ENCODE measurements at places on chromosomes 4 and X.

DNA sequence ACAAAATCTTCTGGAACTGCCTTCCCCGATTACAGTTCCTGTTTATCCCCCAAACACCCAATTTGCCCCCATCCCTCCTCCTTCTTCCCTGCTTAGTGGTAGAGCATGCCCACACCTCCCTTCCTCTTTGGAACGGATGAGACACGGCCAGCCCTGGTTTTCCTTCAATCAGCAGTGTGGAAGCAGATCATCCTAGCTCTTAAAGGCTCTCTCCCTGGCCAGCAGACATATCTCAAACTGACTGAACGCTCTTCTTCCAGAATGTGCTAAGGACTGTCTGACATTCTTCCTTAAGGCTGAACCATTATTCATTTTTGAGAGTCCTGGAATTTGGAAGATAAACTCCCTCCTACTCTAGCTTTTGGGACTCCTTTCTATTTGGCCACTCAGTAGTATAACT, 161.1 kb downstream of the TRIML1 start:
- no peak for DNase-seq

DNA sequence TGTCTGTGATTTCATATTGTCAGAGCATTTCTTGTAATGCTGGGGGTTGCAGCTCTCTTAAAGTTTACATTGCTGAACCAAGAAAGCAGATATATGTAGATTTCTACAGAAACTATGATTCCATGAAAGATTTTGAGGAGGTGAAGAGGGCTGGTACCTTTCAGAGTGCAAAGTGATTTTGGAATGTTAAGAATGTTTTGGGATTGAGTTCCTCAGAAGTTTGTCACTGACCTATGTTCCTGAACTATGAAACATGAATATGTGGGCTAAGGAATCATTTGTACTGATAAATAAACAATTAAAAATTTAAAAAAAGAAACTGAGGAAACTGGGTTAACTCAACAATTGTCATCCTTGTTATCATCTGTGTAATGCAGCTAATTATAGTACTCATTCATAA, 12.3 kb upstream of the CHIC2 start:
- DNase-seq = no peak

- peak; percentile 53 for DNase-seq
Observed at GRCh38 chr4:113385281-113385899, 335.9 kb downstream of the ANK2 start.

DNA sequence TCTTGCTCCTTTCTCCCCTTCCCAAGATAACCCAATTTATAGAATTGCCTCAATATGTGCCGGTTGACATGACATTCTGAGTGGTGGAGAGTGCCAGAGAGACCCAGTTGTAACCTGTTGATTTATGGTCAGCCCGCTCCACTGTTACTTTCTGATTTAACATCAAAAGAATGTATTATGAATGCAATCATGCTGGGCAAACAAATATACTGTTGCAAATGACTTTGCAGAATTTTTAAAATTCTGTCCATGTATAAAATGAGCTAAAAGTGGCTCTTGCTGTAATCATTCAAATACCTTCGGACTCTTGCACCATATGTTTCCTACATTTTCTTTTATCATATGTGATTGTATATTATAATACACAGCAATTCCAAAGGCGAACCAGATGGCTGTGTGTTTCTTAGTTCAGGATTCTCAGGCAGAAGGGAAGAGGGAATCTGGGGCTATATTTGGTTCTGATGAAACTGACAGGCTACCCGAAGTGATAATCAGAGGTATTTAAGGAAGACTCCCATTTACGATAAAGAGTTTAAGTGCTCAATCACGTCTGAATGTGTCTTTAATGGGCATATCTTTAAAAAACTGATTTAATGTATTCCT, 131.7 kb downstream of the CLCN4 start:
- no peak for DNase-seq

GRCh38 chr4:89482251-89482650, 174.7 kb upstream of the GPRIN3 start:
- DNase-seq = peak; percentile 7

- no peak for DNase-seq
Observed at GRCh38 chrX:153622661-153623309, 23.8 kb upstream of the CCNQ start.

GRCh38 chr4:106854569-106855351, 181.4 kb downstream of the DKK2 start:
- DNase-seq = no peak

DNA sequence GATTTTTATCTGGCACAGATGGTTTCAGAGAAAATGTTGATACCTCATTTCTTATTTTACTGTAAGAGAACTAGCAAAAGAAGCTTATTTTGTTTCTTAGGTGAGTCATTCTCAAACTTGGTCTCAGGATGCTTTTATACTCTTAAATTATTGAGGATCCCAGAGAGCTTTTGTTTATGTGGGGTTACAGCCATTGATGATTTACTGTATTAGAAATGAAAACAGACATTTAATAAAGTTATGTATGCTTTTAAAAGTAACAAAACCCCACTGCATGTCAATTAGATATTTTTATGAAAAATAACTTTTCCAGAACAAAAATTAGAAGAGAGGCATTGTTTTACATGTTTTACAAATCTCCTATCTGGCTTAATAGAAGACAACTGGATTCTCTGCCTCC, 12.1 kb downstream of the USP9X start:
- DNase-seq = no peak

GRCh38 chr4:133145758-133146573, 3.1 kb upstream of the PCDH10 start:
- no peak for DNase-seq

GRCh38 chrX:131322651-131323050, 33.5 kb upstream of the IGSF1 start:
- no peak for DNase-seq

GRCh38 chr4:57971261-57971660, 861.1 kb upstream of the IGFBP7 start:
- DNase-seq = no peak

- DNase-seq = peak; percentile 10
Observed at GRCh38 chr4:148443512-148444295, 1.5 kb upstream of the NR3C2 start.

GRCh38 chr4:141789716-141790115, 153.3 kb downstream of the IL15 start:
- no peak for DNase-seq

- no peak for DNase-seq
Observed at GRCh38 chr4:159012381-159012780, 90.5 kb upstream of the RAPGEF2 start.

DNA sequence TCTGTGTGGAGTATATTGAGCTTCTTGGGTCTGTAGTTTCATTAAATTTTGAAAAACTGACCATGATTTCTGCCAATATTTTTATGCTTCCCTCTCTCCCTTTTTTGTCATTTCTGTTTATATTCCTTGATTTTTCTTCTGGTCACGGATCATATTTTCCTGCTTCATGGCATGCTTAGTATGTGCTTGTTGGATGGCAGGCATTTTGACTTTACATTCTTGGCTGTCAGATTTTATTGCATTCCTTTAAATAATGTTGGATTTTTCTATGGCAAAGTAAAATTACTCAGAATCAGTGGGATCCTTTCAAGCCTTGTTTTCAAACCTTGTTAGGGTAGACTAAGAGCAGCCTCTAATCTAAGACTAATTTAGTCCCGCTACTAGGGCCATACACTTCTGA, 531.8 kb downstream of the IL15 start:
- DNase-seq = no peak

DNA sequence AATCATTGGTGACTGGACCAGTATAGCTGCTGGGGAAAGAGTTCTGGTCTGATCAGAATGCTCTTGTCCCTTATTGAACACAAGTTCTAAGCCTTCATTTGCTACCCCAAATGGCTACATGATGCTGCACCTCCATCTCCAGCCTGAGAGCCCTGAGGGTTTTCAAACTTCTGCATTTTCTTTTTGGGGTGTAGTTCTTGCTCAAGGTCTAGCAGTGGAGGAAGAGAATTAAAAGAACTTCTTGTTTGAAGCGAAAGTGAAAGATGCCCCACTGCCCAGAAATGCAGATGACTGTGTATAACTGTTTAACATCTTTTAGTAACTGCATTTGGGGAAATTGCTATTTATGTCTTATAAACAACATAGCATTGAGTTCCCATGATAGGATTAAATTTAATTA, 38.5 kb downstream of the LAMTOR3 start:
- DNase-seq = no peak

DNA sequence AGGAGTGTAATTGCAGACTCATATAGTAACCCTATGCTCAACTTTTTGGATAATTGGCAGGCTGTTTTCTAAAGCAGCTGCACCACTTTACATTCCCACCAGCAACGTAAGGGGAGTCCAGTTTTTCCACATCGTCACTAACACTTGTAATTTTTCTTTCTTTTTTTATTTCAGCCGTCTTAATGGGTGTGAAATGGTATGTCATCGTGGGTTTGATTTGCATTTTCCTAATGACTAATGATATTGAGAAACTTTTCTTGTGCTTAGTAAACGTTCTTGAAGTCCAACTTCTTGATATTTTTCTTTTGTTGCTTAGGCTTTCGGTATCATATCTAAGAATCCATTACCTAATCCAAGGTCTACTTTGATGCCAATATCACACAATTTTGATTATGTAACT, 95.3 kb upstream of the IL1RAPL1 start:
- DNase-seq = no peak
